ENCODE measurements at places on chromosomes 12 and 14.
A peak's percentile ranks its signal among the peaks of the same experiment; 100 is the strongest.

- DNase-seq = no peak
These were observed 384.5 kb upstream of the DDHD1 start for GRCh38 chr14:53537422-53538315.

DNA sequence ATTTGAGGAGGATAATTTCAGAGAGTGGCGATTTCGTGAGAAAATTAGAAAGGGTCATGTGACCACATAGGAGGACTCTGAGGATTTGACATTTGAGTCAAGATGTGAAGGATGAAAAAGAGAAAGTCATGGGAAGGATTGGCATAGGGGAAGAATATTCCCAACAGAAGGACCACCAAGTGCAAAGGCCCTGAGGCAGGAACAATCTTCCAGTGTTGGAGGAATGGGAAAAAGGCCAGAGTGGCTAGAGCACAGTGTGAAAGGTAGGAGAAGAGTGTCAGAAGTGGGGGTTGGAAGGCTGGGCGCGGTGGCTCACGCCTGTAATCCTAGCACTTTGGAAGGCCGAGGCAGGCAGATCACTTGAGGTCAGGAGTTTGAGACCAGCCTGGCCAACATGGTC lies 3.9 kb upstream of the PPP1CC start:
- DNase-seq = no peak

GRCh38 chr14:58055497-58056010 lies 96.5 kb downstream of the ARMH4 start:
- no peak for DNase-seq

GRCh38 chr12:8453796-8454195 lies 2.0 kb upstream of the CLEC6A start:
- DNase-seq = no peak

GRCh38 chr14:72708708-72709475 lies 185.0 kb downstream of the DPF3 start:
- no peak for DNase-seq

- DNase-seq = no peak
These were observed 39.1 kb downstream of the SPATA7 start for GRCh38 chr14:88424573-88424972.

GRCh38 chr14:75515629-75515996 lies 6.7 kb upstream of the BATF start:
- no peak for DNase-seq

DNA sequence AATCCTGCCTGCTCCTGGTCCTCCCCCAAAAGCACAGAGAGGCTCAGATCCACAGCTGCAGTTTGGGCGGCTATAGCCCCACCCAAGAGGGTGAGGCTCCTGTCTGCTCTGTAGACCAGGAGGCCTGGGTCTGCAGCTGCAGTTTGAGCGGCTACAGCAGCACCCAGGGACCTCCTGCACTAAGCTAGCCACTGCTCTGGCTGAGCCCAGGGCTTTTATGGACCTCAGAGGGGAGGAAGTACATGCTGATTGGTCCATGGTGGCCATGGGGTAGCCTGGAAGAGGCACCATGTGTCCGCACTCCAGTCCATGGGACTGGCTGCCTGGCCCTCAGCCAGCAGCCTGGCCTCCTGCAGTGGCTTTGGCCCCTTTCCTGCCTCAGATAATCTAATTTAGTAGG lies 49.6 kb upstream of the GSC start:
- DNase-seq = no peak

GRCh38 chr14:36738269-36738668 lies 76.6 kb downstream of the PAX9 start:
- DNase-seq = no peak

DNA sequence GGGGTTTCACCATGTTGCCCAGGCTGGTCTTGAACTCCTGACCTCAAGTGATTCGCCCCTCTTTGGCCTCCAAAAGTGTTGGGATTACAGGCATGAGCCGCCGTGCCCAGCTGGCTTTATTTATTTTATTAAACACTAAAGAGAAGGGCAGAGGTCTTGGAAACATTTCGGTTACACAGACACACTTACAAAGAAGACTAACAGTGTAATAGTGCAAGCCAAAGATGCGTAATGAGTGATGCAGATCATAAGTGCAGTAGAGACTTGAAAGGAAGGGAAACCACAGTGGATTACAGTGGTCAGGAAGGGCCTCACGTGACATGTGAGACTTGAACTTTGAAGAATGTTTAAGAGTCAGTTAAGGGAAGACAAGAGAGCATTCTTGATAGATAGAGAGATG lies 33.9 kb upstream of the CDK17 start:
- DNase-seq = peak; percentile 76

DNA sequence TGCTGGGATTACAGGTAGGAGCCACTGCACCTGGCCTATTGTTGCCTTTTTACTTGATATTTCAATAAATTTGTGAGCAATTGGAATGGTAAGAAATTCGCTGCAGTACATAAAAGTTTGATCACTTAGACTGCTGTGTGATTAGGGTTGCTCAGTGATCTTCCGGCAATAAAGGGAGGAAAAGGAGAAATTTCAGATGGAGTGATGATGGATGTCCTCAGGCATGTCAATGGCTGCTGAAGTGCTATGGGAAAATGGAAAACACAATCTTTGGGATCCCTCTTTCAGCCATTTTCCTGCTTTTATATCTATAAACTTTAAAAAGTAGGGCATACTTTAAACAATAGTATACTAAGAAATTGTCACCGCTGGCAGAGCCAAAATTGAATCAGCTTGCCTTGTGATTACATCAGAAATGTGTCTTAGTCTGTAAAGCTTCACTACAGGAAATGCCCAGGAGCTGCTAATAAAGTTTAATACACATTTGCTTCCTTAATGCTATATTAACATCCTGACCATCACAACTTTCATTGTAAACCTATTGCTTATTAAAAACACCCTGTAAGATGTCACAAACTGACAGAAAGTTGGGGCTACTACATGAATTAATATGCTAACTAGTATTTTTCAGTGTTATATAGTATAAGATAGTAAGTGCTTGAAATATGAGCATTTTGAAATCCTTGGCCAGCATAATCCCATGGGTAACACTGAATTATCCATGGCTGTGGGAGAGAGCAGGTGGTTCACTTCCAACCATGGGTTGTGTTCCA lies 13.7 kb upstream of the FBXL14 start:
- DNase-seq = no peak

DNA sequence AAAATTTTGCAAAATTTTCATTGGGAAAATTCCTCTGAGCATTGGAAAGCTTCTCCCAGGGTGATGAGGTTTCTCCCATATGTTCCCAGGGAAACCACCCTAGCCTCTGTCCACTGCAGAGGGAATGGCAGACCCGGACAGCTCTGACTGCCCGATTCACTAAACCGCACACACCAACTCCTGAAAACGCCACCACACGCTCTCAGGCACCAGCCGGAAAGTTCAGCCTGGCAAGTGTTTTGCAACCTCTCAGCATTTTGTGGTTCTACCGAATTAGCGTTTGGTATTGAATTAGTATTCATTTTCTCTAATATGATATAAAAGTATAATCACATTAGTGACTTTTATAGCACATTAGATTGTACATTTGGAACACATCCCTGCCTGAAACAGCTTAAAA lies 213.4 kb downstream of the PHETA1 start:
- DNase-seq = no peak

DNA sequence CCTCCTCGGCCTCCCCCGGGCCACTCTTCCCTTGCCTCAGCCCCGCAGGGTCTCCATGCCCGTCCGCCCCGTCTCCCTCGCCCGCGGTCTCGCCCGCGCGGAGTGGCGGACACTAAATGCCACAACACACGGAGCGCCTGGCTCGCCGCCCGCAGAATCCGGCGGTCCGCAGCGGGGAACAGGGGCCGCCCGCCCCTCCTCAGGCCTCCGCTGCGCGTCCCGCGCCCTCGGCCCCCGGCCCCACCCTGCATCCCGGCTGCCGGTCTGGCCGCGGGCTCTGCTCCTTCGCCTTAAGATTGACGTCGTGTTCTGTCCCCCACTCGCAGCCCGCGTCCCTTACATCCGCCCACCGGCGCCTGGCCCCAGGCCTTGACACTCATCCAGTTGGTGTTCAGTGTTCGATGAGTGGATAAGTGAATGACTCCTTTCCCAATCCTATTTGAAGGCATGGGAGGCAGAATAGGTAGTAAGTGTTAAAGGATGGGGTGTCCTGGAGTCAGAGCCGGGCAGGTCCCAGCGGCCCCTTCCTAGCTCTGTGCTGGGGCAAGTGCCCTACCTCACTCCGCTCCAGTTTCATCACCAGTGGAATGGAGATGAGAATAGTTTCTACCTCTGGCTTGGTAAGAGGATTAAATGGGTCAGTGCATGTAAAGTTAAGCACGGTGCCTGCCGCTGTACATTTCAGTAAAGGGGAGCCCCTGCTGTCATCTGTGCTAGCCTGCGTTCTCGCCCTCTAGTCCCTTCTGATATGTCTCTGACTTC lies 622 bp downstream of the TECPR2 start:
- no peak for DNase-seq

DNA sequence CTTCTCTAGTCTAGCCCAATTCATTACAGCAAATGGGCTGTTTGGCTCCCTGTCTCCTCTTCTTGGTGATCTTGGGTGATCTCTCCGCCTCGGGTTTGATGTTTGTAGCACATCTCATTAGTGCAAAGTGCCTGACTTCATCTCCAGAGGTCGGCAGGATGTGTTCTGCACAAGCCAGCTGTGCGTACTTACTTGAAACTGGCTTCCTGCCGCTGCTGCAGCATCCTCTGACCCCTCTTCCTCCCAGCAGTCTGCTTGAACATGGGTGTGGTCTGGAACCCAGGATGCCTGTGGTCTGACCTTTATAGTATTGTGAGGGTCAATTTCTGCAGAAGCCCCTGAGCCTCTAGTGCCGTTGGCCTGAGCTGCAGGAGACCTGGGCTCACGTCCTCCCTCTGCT lies 99.2 kb downstream of the BEGAIN start:
- DNase-seq = no peak

DNA sequence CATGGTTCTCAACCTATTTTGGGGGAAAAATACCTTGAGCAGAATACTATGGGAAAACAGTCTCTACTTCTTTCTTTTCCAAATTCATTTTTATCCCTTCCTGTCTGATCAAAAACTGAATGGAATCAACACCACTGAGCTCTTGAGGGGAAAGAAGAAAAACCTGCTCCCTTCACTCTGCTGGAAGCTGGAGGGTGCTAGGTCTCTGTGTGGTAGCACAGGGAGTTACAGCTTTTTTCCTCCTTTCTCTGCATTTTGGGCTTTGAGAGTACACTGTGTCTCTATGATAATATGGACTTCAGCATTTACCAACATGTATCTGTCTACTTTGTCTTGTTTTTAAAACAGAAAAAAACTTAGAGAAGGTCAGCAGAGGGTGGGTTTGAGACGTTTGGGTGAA lies 417.2 kb upstream of the SYT1 start:
- no peak for DNase-seq

- no peak for DNase-seq
These were observed 31.7 kb downstream of the ACADS start for GRCh38 chr12:120757226-120757742.

DNA sequence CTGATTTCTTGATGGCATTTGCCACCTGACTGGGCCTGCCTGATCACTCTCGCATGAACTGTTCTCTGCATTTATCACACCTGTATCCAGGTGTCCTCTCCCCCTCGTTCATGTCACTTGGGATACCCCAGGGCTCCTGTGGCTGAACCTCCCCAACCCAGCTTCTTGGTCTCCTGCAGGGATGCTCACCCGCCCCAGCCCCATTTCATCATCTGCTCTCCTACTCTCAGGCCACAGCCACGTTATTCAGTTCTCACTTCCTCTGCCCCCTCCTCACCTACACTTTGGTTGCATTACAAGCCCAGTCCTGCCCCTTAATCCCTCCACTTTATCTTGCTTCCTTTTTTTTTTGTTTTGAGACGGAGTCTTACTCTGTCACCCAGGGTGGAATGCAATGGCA lies 35.5 kb downstream of the TMBIM6 start:
- no peak for DNase-seq

DNA sequence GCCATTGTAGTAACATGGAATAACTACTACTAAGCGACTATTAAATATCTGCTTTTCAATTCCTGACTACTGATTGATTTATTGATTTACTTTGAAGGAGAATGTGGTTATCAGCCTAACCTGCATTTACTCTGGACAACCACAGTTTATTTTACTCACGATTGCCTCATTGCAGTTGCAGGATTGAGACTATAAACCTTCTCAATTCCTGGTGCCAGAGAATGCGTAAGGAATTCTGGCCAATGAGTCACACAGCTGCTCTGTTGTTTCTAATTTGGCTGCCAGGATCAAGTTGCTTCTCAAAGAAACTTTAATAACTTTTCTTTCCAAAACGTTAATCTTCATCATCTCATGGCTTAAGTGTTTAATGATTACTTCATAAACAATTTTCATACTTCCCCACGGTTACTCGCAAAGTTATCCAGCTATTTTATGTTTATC lies 13.1 kb upstream of the TMTC1 start:
- peak; percentile 93 for DNase-seq

DNA sequence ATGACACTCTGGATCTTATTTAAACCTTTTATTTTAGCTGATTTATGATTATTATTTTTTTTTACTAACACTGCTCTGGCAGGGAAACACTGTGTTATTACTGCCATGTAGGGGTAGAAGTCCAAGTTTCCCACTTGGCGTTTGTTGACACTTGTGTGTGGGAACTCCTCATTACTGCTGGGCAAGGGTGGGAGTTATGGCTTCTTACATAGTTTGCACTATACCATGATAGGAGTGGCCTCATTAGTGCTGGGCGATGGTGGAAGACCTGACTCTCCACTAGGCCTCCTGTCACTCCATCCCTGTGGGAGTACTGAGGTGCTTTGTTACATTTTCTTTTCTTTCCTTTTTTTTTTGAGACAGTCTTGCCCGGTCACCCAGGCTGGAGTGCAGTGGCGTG lies 83.5 kb downstream of the BRMS1L start:
- no peak for DNase-seq

GRCh38 chr12:34347367-34347766 lies 325.1 kb downstream of the ALG10 start:
- no peak for DNase-seq

- no peak for DNase-seq
These were observed 40.8 kb downstream of the CCDC92 start for GRCh38 chr12:123931686-123932321.

DNA sequence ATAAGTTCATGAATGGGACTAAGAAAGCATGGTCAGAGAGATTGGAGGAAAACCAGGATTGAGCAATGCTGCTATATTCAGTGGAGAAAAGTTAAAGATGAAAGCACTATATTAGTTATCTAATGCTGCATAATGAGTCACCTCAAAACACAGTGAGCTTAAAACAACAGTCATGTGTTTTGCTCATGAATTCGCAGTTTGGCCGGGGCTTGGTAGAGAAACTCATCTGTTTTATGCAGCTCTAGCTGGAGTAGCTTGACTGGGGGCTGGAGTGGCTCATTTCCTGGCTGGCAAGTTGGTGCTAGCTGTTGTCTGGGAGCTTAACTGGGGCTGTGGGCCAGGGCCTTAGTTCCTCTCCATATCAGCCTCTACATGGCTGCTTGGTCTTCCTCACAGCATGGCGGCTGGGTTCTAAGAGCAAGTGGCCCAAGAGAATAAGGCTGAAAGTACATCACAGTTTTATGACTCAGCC lies 90.1 kb downstream of the ADCK1 start:
- peak; percentile 32 for DNase-seq

- DNase-seq = no peak
These were observed 1341.4 kb downstream of the FSCB start for GRCh38 chr14:43165651-43166050.

GRCh38 chr12:2813214-2814185 lies 1.0 kb downstream of the ITFG2 start:
- DNase-seq = peak; percentile 53

Data from fibroblast of the conjunctiva (primary cell).